ENCODE measurements at places on chromosomes 4 and X.

- DNase-seq = no peak
Measured at GRCh38 chr4:62487016-62487415, 1286.9 kb downstream of the ADGRL3 start.

DNA sequence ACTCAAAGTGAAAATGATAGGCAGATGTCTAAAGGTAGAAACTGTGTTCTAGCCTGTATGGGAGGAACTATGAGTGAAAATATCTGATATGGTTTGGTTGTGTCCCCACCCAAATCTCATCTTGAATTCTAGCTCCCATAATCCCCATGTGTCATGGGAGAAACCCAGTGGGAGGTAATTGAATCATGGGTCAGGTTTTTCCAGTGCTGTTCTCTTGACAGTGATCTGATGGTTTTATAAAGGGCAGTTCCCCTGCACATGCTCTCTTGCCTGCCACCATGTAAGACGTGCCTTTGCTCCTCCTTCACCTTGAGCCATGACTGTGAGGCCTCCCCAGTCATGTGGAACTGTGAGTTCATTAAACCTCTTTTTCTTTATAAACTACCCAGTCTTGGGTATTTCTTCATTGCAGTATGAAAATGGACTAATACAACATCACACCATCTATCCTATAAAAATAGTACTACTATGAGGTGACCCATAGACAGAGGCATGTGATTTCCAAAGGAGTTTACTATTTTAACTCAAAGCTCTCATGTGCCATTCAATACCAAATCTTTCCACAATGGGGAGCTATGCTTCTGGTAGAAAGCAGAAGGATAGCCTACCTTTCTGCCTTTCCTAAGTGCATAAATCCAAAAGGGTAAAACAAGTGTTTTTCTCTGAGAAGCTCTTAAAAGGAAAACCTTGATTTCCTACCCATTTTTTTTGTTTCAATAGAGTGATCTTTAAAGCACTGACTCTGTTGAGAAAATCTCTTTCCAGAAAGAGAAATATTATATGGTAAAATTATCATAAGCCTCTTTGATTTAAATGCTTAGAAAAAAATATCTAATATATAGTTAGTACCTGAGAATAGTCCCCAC, 38.8 kb downstream of the SEC31A start:
- DNase-seq = no peak

DNA sequence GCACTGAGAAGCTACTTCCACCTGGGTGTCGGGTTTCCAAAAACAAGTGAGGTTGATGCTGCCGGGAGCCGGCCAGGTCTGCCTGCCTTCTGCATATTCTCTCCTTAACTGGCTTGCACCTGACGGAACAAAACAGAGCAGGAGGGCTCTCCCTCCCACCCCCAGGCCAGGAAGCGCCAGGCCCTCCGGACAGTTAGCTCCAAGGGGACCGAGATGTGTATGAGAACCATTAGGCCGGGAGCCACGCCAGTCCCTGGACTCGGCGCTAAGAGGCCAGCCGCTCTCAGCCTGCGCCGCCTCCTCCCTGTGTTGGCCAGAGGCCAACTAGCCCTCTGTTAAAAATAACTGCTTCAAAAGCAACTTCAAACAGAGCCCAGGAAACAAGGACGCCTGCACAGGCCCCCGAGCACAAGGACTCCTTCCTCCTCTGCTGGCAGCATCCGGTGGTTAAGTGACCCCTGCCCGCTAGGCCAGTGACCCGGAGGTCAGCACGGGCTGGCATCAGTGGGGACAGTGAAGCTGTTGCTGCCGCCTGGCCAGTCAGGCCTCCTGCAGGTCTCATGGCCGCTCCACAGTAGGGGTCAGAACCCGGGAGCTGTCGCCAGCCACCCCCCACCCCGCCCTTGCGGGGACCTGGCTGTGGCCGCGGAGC, 107.9 kb downstream of the ABLIM2 start:
- peak; percentile 89 for DNase-seq

DNA sequence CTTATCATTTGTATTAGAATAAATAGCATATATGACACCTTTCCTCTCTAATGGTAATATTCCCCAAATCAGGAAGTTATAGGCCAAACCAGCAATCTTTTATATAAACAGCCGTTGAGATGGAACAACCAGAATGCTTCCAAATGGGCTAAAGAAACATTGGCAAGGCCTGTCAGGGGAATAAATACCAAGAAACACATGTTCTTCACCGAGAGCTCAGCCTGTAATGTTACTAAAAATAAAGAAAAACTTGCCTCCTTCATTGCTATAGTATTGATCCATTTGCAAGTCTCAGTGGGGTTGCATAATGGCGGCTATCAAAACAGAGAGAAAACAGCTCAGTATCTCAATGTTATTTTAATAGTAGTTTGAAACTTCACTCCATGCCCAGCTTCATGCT, 104.9 kb downstream of the FAM13A start:
- no peak for DNase-seq

DNA sequence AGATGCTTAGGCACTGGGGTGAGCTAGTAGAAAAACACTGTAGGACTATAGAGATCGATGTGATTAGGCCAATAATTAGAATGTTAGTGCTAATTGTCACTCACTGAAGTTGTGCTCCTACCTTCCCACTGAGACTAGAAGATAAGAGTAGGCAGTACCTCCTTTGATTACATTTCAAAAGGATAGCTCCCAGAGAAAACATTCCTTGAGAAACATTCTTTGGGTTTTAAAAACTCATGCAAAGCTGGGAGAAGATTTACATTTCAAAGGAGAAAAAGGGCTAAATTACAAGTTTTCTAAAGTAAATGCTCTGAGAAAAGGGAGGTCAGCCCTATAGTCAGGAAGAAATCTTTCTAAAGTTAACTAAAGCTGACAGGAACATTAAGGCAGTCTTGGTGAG, 860.3 kb upstream of the NDST4 start:
- DNase-seq = no peak

DNA sequence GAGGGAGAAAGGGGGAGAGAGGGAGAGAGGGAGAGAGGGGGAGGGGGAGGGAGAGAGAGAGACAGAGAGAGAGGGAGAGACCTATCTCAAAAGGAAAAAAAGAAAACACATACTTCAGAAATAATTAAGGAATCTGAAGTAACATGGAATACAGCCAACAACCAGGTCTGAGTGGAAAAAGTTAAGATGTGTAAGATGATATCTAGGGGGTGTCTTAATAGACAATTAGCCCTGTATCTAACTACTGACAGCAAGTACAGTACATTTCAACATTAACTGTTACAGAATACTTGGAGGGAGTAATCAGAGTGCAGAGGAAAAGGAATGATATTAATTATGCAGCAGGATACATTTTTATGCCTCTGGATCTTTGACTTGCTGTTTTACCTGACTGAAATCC, 22.4 kb downstream of the NUP54 start:
- DNase-seq = no peak

DNA sequence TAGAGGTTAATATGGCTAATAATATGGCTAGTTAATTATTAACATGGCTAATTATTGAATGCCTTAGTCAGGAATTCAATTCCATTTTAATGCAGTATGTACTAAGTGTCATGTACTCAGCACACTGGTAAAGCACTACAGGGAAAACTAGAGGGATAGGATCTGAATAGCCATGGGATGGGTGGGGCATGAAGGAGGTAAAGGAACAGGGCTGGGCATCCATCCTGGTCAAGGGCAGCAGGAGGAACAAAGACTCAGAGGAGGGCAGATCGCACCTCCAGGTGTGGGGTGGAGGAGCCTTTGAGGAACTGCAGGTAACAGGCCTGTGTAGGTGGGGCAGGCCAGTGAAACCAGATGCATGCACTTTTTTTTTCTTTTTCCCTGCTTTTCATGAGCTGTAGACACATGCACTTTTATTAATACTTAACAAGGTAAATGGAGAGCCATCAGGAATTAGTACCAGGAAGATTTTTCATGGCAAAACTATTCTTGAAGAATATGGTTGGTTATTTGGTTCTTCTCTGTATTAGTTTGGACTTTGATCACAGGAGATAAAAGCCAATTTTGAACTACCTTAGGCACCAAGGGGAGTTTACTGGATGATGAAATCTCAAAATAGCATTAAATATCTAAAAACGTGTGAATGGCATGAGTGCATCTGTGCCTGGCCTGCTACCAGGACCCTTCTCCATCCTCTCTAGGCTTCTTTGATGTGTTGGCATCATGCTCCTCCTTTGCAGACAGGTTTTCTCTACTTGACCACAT, 88.3 kb downstream of the CC2D2A start:
- no peak for DNase-seq

DNA sequence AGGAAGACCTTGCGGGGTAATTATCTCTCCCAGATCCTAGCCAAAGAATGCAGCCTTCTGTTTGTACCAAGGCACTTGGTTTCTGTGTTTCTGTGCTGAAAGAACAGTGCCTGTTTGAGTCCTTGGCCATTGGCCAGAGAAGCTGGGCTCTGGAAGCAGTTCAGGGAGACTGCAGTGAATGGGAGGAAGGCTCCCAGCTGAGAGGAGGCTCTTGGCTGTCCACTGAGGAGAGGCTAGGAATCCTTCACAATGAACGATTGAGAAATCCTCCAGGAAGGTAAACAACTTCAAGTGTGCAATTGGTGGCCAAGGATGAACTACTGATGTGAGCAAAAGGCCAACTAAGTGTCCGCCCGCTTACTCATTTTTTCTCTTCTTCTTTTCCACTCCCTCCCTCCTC, 61.3 kb downstream of the HS3ST1 start:
- peak; percentile 85 for DNase-seq

DNA sequence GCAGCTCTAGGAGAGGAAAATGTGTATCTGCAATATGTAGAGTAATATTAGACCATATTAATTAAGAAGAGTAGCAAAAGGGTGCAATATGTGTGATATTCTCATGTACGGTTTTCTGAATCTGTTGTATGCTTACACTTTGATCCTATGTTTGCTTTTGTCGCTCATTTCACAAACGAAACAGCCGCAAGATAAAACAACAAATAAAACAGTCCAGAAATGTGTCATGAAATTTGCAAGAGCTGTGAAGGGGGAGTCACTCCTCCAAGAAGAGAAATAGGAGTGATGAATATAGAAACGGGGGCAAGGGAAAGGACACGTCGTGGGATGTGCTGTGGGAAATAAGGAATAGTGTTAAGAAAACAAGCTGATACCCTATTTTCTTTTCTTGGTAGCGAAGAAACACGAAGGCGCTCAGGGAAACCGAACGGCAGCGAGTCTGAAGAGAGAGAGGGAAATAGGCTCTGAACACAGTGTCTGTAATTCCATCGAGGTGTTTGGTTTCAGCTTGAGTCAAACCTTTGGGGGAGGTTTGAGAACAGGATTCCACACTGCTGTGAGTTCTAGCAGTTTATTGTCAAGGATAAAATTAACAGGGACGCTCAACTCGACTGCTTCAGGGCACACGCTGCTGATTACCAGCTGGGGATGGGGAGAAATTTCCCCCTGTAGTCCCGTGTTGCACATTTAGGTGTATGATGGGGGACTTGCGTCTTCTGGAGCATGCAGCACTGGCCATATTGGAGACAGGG, 595.6 kb upstream of the TENM3 start:
- no peak for DNase-seq

GRCh38 chr4:4831266-4831665, 28.2 kb upstream of the MSX1 start:
- no peak for DNase-seq

DNA sequence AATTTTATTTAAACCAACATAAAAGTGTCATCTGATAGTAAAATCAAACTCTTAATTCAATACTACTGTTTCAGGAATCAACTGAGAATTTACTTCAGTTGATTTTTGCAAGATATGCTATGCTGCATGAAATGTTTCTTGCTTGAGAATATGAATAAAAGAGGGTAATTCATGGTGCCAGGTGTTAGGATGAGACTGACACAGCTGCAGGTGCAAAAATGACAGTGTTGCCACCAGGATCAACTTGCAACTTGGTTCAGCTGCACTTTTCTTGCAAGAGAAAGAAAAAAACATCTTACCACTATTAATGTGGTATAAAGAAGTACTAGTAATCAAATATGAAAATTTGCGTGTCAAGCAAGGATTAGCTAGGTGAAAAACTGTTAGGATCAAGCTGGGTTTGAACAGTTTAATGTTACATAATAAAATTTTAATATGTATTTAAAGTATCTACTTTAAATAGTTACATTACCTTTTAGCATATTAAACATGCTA, 49.7 kb downstream of the CHIC2 start:
- DNase-seq = no peak

DNA sequence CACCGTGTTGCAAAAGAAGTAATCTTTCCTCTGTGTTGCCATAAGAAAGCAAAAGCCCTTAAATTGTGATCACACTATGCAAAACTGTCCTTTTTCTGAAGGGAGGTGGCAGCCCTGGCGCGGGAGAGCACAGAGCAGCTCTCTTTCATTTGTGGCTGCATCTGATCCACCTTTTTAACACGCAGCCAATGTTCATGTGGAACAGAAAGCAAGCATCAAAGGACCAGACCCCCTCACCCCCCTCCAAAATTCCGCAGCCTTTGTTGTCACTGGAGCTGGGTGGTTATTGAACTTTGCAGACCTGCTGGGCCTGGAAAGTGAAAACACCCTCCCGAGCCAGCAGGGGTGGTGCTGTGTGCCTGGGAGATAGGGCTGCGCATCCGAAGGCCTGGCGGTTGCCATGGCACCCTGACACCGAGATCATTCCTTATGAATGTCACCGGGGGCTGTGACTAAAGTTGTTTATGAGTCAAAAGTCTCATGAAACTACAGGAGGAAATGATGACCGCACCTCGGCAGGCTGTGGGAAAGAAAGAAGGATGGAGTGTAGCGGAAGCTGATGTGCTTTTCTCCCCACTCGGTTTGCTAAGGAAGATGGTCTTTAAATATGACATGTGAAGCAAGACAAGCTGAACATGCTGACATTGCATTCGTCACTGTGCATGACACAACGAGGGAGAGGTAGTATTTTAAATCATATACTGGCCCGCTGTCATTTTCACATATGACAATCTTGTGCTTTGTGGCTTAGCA, 367.4 kb downstream of the UNC5C start:
- DNase-seq = no peak

GRCh38 chr4:156298230-156298629, 344.6 kb upstream of the CTSO start:
- no peak for DNase-seq

DNA sequence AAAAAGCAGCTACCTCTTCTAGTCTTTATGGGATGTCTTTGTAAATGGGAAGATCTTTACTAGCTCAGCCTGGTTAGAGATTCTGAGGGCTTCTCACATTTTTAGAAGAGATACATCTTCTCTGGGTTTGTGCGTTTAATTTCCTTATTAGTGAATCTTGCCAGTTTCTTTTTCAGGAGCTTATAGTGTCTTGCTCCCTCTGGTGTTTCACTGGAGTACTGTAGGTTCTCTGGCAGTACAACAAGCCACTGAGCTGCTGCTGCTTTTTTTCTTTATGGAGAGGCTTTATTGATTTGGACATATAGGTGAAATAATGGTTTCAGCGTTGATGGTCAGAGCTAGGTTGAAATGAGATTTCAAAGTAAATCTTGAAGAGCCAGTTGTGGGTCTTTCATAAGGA, 82.9 kb downstream of the LAS1L start:
- no peak for DNase-seq
